ENCODE measurements at places on chromosomes 11 and 22.
A peak's percentile ranks its signal among the peaks of the same experiment; 100 is the strongest.

DNA sequence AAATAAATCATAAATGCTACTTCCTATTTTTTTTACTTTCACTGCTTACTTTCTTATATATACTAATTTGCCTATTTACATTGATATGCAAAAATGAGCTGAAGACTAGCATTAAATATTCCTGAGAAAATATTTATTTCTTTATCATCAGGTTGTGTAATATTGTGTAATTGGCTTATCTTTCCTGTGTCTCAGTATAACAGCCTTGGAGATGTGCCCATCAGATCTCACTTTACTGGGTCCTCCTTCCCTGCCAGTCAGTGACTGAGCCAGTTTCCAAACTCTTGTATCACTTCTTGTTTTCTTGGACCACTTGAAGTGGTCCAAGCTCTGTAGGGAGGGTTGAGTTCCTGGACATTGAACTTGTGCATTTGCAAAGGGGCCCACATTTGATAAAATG, 900.0 kb downstream of the LUZP2 start:
- no peak for DNase-seq

- DNase-seq = no peak
These were observed 1.2 kb downstream of the NDUFC2 start for GRCh38 chr11:78078218-78079167.

DNA sequence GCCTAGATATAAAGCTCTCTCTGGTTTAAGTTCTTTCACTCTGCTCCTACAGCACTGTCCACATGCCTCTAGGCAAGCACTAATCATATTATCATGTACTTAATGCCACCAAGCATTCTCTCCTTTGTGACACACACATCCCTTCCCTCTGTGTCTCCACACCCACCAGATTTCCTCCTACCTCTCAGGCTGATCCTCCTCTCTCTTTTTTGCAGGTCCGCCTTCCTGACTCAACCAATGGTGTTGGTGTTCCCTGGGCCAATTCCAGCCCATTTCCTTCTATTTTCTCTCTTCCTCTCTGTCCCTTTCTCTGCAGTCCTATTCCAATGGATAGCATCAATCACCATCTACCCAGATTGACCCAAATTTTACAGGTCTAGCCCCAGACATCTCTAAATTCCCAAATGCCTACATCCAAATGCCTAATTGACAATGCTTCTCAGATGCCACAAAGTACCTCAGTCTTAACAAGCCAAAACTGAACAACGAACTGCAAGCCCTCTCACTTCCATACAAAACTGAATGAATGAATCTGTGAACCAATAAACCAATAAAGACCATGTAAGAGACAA, 504 bp upstream of the ZNF215 start:
- DNase-seq = no peak

- DNase-seq = no peak
These were observed 133.0 kb upstream of the CSNK2A3 start for GRCh38 chr11:11486002-11486401.

DNA sequence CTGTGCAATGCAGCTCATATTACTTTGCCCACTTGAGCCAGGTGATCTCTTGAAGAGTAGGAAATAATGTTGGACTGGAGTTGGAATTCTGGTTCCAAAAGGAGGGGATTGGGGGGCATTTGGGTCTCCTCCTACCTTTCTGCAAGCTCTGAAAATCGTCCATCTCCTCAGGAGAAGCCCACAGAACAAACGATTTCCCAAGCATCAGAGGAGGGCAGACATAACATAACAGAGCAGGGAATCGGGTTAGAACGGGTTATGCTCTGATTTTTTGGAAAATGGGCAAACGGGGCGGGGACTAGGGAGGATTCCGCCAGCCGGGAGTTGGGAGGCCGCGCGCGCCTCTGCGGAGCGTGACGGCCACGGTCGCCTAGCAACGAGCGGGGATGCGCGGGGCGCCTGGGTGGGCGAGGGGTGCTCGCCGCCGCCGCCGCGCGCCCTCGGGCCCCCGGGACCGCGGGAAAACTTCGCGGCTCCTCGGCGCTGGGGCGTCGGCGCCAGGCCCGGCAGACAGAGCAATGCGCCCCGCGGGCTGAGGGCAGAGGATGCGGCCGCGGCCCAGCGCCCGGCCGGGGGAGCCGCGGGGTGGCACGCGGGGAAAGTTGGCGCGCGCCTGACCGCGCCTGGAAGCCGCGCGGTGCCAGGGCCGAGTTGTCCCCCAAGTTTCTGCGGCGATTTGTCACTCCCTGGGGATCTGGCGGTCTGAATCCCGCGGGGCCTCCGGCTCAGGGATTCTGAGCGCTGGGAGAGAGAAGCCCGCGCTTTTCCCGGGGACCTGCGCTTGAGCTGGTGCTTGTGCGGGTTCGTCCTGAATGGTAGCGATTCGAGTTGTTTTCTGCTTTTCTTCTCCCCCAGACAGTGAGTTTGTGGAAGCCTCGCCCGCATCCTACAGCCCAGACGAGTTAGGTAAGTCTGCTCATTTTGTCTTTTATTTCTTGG, 27.8 kb upstream of the AMOTL1 start:
- peak; percentile 9 for DNase-seq

DNA sequence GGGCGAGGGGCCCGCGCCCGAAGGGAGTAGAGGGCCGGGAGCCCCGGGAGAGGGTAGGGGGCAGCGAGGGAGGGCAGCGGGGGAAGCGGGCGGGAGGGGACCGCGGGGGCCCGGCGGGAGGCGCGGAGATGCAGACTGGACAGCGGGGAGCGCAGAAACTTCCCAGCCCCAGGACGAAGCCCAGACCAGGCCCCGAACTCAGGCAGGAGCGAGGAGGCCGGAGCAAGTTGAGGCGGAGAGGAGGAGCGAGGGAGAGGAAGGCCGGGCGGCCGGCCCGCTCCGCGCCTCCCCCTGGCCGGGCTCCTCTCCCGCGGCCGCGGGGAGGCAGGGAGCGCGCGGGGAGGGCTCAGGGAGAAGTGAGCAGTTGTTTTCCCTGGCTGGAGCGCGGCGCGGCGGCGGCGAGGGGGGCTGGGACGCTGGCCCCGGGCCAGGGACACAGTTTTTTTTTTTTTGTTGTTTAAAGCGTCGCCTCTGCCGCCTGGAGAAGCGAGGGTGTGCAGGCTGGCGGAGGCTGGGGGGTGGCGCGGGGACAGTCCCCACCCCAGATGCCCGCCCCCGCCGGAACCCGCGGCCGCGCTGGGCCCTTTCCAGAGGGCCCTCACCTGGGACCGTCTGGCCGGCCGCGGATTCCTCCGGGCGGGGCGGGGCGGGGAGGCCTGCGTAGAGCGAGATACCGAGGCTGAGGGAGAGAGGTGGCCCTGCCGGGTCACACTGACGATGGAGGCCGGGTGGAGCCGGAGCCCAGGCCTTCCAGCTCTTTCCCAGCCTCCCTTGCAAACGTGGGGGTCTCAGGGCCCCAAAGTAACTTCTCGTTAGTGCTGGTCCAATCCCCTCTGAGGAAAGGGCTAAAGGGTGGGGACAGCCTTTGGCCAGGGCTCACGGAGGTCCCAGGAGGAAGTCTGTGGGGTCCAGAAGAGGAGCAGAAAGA, at the start of gene LTBP3:
LTBP3 (minus strand) TSS at position 358 of the 928 bp plus-strand sequence. CDS start 400 bp downstream, outside the sequence.
- no peak for DNase-seq

GRCh38 chr22:48871176-48871840, 956.4 kb downstream of the BRD1 start:
- DNase-seq = no peak

GRCh38 chr11:1881442-1882264, 10.0 kb downstream of the PRR33 start:
- no peak for DNase-seq

- DNase-seq = no peak
These were observed 1020.1 kb downstream of the TBC1D22A start for GRCh38 chr22:47782328-47783075.

DNA sequence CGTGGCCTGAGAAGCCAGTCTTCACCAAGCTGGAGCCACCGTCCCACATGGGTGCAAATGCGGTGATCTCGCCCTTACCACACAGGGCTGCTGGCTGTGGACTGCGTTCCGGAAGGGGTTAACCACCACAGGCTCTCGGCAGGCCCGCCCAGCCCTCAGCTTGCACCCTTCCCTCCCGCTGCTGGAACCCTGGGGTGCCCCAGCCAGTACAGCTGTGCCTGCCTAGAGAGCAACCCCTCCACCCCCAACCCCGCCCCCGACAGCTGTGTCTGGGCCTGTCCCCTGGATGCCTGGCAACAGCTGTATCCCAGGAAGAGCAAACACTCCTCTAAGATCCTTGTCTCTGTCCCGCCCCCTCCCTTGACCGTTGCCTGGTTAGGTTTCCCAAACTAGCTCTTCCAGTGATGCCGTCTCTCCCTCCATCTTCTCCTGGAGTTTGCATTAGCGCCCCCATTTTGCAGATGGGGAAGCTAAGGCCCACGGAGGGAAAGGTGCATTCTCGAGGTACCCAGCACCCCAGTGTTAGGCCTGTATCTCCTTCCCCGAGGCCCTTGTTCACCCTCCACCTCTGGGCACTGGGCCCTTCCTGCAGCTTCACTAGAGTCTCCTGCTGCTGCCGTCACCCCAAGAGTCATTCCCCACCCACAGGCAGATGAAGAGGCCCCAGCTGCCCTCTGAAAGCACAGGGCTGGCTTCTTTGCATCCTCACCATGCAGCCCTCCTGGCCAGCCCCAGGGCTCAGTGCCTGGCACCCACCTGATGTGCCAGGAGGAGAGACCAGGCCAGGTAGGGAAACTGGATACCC, 12.6 kb upstream of the COX8A start:
- DNase-seq = no peak

DNA sequence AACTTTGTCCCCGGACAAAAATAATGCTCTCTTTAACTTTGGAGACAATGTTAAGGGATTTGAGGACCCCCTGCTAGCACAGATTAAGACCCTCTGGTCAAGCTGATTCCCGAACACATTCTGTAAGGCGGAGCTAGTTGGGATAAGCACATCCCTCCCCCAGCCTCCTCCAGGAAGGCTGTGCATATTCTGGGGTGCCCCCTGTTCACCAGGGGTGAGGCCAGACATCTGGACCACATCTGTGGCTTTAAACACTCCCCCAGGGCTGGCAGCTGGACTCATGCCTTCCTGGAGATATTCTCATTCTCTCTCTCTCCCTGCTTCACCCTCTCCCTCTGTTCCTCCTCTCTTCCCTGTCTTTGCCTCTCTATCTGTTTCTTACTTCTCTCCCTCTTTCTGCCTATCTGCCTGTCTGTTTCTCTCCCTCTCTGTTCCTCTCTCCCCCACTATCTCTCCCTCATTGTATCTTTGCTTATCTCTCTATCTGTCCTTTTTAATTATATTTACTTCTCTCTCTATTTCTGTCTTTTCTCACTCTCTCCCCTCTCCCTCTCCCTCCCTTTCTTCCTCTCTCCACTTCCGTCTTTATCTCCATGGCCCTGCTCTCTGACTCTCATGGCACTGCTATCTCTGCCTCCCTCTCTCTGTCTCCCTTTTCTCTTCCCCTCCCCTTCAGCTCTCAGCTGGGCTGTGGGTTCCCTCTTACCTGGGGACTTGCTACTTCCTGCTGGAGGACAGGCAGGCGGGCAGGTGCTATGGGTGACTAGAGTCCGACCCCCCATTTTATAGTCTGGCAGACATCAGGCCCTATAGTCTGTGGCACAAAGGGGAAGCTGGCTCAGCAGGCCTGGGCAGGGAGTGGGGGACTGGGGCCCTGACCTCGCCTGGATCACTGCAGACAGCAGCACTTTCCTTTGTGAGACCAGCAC, at the start of gene CRYBB1:
CRYBB1 (minus strand) TSS at position 757 of the 929 bp plus-strand sequence. CDS start 1,708 bp downstream, outside the sequence.
- DNase-seq = no peak
